ENCODE measurements at places on chromosomes 13 and 19.

- H3K4me1 ChIP-seq = peaks cover 16% of the 10 kb centered on the region
- H3K4me3 ChIP-seq = no peak overlapping the region
- H3K27me3 ChIP-seq = no peaks in the 10 kb centered on the region
- H3K36me3 ChIP-seq = no peaks in the 10 kb centered on the region
- peak; percentile 22 for DNase-seq
Measured at GRCh38 chr19:32865326-32865725, 4.2 kb downstream of the SLC7A9 start.

- no peak for DNase-seq
- no peaks in the 10 kb centered on the region for H3K4me1 ChIP-seq
- H3K36me3 ChIP-seq = no peaks in the 10 kb centered on the region
Measured at GRCh38 chr13:93190006-93190405, 36.6 kb upstream of the GPC6 start.

- no peak overlapping the region for H3K4me3 ChIP-seq
- no peaks in the 10 kb centered on the region for H3K27me3 ChIP-seq
- no peaks in the 10 kb centered on the region for H3K36me3 ChIP-seq
- H3K4me1 ChIP-seq = no peaks in the 10 kb centered on the region
Measured at GRCh38 chr13:107185889-107186288, 618.0 kb upstream of the ARGLU1 start.

GRCh38 chr13:33445476-33445875 is 159.9 kb upstream of the STARD13 start:
- no peak overlapping the region for H3K4me3 ChIP-seq
- no peaks in the 10 kb centered on the region for H3K36me3 ChIP-seq
- H3K27me3 ChIP-seq = no peaks in the 10 kb centered on the region
- no peak overlapping the region for H3K27ac ChIP-seq
